ENCODE measurements at places on chromosomes 16 and 17. TPM values are rescaled to one million over a fixed set of nuclear protein-coding genes. Genes with fewer than 3 reads are reported as not detected.

GRCh38 chr16:30187971-30188561 lies 4.7 kb downstream of the CORO1A start:
- H3K36me3 ChIP-seq, result no peaks in the 10 kb centered on the region
- DNase-seq, result no peak
- H3K27ac ChIP-seq, result no peak overlapping the region
- H3K27me3 ChIP-seq, result no peaks in the 10 kb centered on the region
- no peaks in the 10 kb centered on the region for H3K4me1 ChIP-seq
- H3K4me3 ChIP-seq, result no peak overlapping the region

The CD300A gene
- polyA plus RNA-seq, result 0.07 TPM

The ARL6IP1 gene
- 105 TPM for polyA plus RNA-seq

The HCRT gene
- polyA plus RNA-seq, result not detected

The GNG13 gene
- polyA plus RNA-seq, result not detected
